Epithelial cell of umbilical artery (primary cell): ENCODE measurements at places on chromosomes 4 and X. TPM values are rescaled to one million over a fixed set of nuclear protein-coding genes. Genes with fewer than 3 reads are reported as not detected.

The HSFX3 gene
- total RNA-seq: not detected in 2 replicates

The PROM1 gene
- 0.30 and 0.65 TPM in 2 replicates for total RNA-seq

The LRRC66 gene
- total RNA-seq: under 0.01 and 0.30 TPM in 2 replicates

The ABLIM2 gene
- total RNA-seq: under 0.01 and 5.0 TPM in 2 replicates

The HOPX gene
- 32.8 and 33.9 TPM in 2 replicates for total RNA-seq

The FRMD7 gene
- total RNA-seq: not detected in 2 replicates
